GM12891 (cell line): ENCODE measurements at places on chromosomes 13 and 19.

DNA sequence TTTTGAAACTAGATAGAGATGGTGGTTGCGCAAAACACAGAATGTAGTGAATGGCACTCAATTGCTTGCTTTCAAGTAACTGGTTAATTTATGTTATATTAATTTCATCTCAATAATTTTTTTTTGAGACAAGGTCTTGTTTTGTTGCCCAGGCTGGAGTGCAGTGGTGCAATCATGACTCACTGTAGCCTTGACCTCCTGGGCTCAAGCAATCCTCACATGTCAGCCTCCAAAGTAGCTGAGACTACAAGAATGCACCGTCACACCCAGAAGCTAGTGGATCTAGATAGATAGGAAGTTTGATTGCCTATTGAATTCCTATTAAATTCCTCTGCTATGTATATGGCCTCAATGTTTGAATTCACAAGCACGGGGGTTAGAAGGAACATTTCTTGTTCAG, 26.4 kb upstream of the ADGRE2 start:
- no peak for DNase-seq

DNA sequence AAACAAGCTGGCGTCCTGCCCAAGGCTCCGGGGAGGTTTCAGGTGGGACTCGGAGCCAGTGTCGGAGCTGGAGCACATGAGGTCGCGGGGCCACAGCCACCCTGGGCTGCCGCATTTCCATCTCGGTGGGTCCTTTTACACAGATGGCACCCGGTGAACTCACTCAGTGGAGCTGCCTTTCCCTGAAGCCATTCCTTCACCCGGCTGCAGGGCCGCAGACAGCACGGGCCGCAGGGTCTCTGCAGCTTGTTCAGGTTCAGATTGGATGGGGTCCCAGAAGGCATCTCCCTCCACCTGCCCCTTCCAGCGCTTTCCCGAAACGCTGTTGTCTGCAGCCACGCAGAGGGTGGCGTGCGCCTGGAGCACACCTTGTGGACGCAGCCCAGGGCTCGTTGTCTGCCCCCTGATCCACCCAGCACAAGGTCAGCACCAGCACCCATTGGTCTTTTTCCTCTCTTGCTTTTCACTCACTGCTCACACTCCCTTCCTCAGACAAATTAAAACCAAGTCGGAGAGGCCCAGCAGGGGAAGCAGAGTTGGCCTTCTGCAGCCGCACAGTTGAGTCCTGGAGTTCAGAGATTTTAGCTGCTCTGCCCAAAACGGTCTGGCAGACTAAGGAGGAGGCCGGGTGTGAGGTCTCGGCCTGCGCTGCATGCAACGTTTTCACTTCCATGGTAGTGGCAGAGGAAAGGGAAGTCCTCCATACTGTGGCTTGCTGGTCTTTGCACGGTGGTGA, 18.1 kb downstream of the MCF2L start:
- DNase-seq: no peak

DNA sequence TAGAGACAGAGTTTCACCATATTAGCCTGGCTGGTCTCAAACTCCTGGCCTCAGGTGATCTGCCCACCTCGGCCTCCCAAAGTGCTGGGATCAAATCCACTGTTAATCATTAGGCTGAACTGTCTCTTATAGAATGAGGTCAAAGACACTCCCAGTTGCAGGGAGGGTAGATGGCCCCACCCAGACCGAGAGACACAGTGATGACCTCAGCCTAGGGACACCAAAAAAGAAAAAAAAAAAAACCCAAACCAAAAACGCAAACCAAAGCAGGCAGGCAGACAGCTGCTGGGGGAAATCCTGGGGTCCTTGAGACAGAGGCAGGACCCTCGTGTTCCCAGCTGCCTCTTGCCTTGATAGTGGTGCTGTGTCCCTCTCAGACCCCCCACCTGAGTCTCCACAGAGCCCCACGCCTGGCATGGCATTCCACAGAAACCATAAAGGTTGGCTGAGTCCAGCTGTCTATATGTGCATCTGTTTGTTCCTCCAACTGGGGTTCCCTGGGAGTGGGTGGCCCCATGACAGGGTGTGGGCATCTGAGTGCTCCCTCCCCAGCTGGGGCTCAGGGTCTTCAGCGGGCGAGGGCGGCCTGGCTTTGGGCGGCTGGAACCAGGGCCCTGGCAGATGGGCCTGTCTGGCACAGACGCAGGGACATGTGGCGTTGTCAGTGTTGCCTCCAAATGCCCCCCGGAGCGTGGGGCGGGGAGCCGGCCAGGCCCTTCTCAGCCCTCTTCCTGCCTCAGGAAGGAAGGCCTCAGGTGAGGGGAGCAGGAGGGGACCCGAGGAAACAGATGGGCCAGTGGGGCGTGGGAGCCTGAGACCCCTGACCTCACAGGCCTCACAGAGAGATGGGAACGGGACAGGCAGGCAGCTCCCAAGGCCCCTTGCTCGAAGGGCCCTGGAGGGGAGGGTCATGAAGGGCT, 5.2 kb downstream of the DAND5 start:
- no peak for DNase-seq

- no peak for DNase-seq
Measured at GRCh38 chr19:14369399-14370168, 11.7 kb upstream of the ADGRE5 start.

- no peak for DNase-seq
Measured at GRCh38 chr13:106533943-106534638, 1.4 kb downstream of the EFNB2 start.

DNA sequence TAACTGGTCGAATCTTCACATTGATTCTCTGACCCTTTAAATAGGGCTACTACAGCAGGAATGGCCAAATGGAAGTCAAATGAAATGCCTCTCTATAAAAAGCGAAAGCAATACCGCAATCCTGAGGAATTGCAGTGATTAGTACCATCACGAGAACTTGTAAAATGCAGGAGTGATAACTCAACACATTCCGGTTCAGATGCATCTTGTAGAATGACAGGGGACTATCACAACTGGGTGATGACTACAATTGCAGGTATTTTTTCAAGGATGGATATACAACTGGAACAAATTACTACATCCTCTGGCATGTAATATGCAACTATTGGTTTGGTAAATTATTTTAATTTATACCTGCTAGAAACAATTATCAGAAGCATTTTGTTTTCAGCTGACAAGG, 140.4 kb downstream of the PCDH20 start:
- no peak for DNase-seq

DNA sequence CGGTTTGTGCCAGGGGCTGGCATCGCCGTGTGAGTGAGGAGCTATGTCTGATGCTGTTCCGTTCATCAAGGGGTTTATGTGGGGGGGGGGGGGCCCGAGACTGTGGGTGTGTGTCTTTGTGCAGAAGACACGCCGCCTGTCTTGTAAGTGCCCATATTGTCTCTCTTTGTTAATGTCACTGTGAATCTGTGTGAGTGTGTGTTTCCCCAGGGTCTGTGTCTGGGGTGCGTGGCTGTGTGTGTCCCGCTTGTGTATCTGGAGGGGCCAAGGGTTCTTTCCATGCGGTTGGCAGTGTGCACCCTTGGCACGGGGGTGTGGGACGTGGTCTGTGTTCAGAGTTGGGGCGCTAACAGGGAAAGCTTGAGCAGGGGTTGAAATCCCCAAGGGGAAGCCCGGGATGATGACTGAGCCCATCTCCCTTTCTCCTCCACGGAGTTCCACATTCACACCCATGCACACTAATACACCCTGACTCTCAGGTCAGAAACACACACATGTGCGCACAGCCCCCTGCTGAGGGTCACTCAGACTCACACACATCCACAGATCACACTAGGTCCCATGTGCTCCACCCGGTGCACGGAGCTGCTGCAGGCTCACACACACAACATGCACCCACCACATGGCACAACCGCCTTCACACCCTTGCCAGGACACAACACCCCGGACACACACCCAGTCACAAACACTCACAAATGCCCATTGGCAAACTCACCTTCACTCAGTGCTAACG, 1.8 kb downstream of the NCAN start:
- DNase-seq: no peak

DNA sequence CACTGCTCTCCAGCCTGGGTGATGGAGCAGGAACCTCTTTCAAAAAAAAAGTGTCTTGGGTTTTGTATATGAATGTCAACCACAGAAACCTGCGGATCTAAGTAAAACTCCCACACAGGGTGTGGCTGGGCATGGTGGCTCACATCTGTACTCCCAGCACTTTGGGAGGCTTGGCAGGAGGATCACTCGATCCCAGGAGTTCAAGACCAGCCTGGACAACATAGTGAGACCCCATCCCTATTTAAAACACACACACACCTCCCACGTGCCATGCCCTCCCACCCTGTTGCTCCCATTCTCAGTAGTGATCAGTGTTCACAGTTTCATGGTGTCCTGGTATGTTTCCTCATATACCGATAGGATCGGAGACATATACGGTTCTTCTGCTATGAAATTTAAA, 9.2 kb downstream of the TMED1 start:
- DNase-seq: no peak

- no peak for DNase-seq
Measured at GRCh38 chr13:92589955-92590354, 636.7 kb upstream of the GPC6 start.
